ENCODE measurements at places on chromosomes 5 and 9. TPM values are rescaled to one million over a fixed set of nuclear protein-coding genes. Genes with fewer than 3 reads are reported as not detected.

ZNF883 gene
- 4.7 TPM for polyA plus RNA-seq

CDX1 gene
- 0.24 TPM for polyA plus RNA-seq

GABRP gene
- 1.4 TPM for polyA plus RNA-seq

ZNF300 gene
- polyA plus RNA-seq = 11.3 TPM

MYO10 gene
- 30.0 TPM for polyA plus RNA-seq

PDLIM4 gene
- 52.8 TPM for polyA plus RNA-seq

LTC4S gene
- polyA plus RNA-seq = 3.3 TPM

PCDHGA6 gene
- polyA plus RNA-seq = 3.2 TPM

KIAA0825 gene
- polyA plus RNA-seq = 2.9 TPM

KCNV2 gene
- 0.13 TPM for polyA plus RNA-seq

DNA sequence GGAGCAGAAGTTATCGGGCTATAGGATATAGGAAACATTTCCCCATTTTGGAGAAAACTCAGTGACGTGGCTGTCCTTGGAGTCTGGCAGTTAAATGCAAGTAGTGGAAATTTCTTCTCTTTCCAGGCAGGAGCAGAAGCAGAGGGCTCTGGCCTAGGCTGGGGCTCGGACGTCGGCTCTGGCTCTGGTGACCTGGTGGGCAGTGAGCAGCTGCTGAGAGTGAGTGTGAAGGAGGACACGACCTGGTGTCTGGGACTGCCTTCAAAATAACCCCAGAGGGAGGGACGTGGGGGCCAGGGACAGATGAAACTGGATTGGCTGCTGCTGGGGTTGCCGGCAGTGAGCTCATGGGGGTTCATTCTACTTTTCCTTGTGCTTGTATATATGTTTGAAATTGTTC is 79.5 kb downstream of the COL15A1 start:
- peak; percentile 63 for DNase-seq

- DNase-seq = no peak
Observed at GRCh38 chr5:159161361-159162214, 47.8 kb downstream of the RNF145 start.

GRCh38 chr5:173235499-173236394 is 741 bp upstream of the NKX2-5 start:
- DNase-seq = no peak

DNA sequence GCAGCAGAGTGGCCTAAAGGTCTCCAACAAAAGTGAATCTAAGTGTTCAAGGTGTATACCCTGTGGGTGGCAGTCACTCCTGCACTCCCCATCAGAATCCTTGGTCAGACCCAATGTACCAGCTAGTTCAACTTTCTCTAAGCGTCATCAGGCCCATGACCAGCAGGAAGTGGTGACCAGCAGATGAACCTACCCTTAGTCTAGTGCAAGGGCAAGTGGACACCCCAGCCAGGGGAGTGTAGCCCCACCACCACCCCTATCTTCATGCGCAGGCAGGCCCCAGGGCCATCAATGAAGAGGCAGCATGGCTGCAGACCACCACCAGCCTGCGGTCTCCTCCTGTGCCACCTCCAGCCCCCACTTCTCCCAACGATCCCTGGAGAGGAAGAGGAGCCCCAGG is 213.1 kb downstream of the AGTPBP1 start:
- DNase-seq = no peak

DNA sequence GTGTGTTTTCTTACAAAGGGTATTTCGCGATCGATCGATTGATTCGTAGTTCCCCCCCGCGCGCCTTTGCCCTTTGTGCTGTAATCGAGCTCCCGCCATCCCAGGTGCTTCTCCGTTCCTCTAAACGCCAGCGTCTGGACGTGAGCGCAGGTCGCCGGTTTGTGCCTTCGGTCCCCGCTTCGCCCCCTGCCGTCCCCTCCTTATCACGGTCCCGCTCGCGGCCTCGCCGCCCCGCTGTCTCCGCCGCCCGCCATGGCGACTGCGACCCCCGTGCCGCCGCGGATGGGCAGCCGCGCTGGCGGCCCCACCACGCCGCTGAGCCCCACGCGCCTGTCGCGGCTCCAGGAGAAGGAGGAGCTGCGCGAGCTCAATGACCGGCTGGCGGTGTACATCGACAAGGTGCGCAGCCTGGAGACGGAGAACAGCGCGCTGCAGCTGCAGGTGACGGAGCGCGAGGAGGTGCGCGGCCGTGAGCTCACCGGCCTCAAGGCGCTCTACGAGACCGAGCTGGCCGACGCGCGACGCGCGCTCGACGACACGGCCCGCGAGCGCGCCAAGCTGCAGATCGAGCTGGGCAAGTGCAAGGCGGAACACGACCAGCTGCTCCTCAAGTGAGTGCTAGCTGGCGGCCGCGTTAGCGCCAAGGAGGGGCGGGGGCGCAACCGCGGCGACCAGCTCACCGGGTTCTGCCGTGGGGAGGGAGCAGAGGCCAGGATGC is 480 bp downstream of the LMNB1 start:
- peak; percentile 89 for DNase-seq

DNA sequence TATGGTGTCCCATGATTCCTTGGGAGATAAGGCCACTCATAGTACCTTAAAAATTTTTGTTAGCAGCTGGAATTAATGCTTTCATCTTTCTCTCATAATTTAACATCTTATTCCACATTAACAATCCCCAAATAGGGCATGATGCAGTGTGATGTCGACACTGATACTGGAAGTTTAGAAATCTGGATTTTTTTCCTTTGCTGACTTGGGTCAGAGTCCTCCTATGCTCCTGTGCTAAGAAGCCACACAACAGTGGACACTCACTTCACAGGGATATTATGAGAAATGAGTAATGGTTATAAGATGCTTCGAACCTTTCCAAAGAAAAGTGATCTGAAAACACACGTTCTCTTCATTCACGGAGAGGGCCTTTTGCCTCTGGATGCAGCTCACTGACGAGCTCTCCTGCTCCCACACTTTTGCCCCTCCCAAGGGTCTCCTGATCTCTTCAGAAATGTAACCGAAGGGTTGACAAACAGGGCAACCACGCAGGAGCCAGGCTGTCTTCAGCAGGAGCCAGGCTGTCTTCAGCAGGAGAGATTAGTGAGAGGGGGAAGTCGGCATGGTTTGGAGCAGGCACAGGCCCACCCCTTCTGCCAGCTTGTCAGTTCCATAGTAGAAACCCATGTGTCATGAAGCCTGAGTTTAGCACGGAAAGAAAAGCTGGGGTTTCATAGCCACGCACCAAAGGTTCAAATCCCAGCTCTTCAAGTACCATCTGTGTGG is 247.8 kb downstream of the AOPEP start:
- DNase-seq = peak; percentile 32

GRCh38 chr9:135056541-135056940 is 30.9 kb upstream of the OLFM1 start:
- DNase-seq = no peak

GRCh38 chr9:93288891-93289883 is 105.2 kb downstream of the WNK2 start:
- no peak for DNase-seq

DNA sequence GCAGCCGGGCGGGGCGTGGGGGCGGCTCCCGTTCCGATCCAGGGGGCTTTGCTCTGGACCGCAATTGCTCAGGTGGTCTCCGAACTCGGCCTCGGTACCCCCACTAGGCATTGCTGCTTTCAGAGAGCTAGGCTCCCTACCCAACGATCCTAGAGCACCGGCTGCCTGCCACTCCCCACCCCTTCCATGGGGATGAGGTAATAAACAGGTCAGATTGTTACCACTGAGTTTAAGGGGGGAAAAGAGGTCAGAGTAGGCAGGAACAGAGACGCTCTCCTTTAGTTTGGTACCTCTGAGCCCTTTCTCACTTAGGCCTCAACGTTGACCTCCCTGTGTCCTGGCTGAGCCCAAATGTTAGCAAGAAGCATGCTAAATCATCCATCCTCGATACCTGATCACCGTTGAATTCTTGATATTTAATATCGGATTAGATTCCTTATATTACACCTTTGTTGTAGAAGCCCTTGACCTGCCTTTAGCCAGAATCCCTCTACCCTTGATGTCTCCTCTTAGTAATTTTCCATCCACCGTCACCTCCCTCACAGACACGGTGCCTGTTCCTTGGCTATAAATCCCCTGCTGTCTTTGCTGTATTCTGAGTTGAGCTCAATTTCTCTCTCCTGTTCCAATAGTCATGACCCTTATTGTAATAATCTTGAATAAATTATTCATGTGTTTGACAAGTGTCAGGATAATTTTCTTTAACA is 588 bp upstream of the PLPP1 start:
- no peak for DNase-seq

DNA sequence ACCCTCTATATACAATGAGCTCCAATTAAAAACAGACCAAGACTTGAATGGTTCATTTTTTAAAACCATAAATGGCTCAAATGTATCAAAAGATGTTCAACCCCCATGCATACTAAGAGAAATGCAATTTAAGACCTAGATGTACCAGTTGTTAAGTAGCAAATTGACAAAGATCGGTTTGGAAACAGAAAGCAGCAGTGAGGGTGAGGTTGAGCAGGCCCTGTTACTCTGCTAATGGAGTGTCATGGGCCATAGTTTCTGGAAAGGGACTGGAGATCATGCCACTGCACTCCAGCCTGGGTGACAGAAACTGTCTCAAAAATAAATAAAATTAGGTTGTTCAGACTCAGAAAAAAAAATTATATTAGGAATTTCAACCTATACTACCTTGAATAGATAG is 55.0 kb downstream of the FNBP1 start:
- DNase-seq = no peak

GRCh38 chr5:132470010-132470392 is 20.6 kb downstream of the IRF1 start:
- DNase-seq = no peak

- peak; percentile 17 for DNase-seq
Observed at GRCh38 chr5:41193456-41194205, 19.7 kb downstream of the C6 start.

- DNase-seq = no peak
Observed at GRCh38 chr9:127390248-127390545, 6.8 kb upstream of the SLC2A8 start.

- DNase-seq = no peak
Observed at GRCh38 chr5:86763929-86764328, 146.2 kb downstream of the COX7C start.

GRCh38 chr9:111052791-111053190 is 14.5 kb upstream of the LPAR1 start:
- DNase-seq = no peak

GRCh38 chr9:115671236-115671962 is 482.2 kb upstream of the PAPPA start:
- DNase-seq = no peak

- no peak for DNase-seq
Observed at GRCh38 chr9:14769230-14769571, 46.7 kb upstream of the CER1 start.

DNA sequence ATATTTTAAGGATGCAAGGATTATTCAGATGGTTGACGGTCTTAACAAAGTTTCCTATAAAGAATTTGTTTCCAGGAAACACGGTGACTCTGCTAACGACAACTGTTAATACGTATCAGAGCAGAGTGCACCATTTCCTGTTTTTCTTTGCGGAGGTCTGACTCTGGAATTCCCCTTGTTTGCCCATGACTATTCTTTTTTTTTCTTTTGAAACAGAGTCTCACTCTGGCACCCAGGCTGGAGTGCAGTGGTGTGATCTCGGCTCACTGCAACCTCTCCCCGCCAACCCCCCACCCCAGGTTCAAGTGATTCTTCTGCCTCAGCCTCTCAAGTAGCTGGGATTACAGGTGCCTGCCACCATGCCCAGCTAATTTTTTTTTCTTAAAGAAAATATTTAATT is 115.9 kb downstream of the CDC42SE2 start:
- no peak for DNase-seq

DNA sequence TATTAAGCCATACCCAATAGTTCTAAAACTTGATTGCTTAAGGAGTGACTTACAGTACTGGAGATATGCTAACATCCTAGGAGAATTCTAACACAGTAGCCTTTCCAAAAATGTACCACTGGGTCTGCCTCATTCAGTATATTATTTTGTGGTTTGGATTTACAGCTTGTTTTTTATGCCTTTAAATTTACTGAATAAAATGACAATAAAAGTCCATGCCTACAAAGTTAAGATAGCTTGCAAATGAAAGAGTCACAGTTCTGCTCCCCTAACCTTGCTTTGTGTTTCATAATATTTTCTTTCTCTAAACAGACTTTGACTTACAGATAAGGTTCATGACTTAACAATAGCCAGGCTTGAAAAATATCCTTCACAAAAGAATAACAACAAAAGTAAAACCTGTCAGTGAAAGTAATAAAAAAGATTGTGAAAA is 951.1 kb upstream of the NUDT12 start:
- DNase-seq = no peak

DNA sequence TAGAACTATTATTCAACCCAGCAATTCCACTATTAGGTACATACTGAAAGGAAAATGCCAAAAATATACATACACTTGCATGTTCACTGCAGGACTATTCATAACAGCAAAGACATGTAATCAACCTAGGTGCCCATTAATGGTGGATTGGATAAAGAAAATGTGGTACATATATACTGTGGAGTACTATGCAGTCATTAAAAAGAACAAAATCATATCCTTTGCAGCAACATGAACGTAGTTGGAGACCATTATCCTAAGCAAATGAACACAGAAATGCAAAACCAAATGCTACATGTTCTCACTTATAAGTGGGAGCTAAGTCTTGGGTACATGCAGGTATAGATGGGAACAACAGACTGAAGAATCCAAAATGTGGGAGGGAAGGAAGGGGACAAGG is 67.7 kb downstream of the ELOVL7 start:
- no peak for DNase-seq

DNA sequence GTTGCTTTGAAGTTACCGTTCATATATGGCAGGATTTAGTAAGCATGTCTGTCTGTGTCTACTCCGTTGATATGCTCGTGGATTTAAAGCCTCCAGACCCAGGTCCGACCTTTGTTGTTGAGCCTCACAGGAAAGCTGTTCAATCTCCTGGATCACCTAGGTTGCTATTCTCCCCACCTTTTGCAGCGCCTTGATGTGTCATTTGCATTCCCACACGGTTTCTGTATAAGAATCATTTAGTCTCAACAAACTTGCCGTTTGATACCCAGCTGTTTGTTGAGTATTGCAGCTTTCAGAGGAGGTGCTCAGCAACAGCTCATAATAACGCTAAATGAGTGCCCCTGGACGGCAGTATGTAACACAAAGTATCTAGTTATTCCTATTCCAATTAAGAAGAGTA is 1.2 kb upstream of the ADGRV1 start:
- DNase-seq = peak; percentile 5

GRCh38 chr5:135508496-135509005 is 27.2 kb downstream of the NEUROG1 start:
- no peak for DNase-seq

DNA sequence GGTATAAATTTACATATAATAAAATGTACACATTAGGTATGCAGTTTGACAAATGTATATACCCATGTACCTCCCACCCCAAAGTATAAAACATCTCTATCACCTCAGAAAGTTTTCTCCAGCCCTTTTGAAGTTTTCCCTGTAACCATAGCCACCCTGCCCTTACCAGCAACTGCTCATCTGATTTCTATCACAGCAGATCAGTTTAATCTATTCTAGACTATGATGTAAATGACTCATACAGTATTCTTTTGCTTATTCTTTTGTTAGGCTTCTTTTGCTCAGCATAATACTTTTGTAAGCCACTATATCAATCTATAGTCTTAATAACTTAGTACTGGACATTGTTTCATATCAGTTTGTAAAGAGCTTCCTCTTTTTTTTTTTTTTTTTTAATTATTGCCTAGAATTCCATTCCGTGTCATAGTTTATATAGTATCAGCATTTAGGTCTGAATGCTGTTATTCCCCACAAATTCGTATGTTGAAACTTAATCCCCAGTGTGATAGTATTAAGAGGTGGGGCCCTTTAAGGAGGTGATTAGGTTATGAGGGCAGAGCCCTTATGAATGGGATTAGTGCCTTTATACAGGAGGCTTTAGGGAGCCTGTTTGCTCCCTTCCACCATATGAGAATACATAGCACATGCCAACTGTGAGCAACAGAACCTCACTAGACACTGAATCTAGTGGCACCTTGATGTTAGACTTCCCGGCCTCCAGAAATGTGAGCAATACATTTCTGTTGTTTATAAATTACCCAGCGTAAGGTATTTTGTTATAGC is 20.3 kb downstream of the MELK start:
- no peak for DNase-seq

Measured in muscle of back (tissue), 13 donors.